AG09319 (cell line): ENCODE measurements at places on chromosomes 6 and 20.

- no peak for DNase-seq
Observed at GRCh38 chr6:28922821-28923317, 916 bp downstream of the TRIM27 start.

- no peak for DNase-seq
Observed at GRCh38 chr6:167244991-167245390, 46.1 kb upstream of the UNC93A start.

DNA sequence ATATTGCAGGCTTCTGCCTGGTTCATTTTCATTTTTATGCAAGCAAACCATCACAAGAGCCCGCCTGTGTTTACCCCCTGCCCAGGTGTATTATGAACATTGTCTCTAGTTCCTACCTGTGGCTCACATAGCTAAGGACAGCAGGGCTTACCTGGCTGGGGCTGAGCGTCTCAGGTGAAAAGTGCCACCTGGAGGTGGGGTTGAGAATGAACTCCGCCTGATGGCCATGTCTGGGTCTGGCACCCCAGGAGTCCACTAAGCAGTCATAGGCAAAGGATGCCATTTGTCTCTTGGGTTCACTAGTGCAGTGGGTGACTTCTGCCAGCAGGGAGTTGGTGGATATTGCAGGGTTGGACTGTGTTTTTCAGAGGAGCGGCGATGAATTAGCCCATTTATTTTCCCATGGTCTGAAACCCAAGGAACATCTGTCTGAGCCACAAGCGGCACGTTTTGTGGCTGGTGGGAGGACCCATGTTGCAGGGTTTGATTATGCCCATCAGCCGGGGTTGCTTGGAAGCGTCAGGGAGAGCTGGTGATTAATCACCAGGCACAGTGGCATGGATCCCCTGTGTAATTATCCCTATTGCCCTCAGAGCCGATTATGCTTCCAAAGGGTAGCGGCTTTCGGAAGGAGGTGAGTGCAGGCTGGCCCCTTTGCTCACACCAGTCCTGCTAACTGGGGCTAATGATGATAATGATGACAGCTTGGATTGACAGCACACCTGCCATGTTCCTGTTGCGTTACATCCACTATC, 92.1 kb downstream of the CDH26 start:
- DNase-seq: no peak

DNA sequence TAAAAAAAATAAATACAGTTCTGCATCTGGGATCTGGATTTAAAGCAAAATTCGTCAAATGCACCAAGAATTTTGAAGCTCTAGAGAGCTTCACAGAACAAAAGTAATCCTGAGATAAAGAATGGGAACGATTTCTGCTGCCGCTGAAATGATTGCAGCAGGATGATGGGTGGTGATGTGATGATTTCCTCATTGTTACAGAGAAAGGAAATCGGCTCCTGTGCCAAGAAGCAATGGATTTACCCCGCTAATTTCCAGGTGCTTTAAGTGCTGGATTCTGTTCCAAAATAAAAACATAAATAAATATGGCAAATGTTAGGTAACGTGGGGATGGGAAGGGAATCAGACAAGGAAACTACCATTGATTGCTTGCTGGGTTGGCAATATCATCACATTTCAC, 1067.9 kb upstream of the MAP3K7 start:
- DNase-seq: no peak

DNA sequence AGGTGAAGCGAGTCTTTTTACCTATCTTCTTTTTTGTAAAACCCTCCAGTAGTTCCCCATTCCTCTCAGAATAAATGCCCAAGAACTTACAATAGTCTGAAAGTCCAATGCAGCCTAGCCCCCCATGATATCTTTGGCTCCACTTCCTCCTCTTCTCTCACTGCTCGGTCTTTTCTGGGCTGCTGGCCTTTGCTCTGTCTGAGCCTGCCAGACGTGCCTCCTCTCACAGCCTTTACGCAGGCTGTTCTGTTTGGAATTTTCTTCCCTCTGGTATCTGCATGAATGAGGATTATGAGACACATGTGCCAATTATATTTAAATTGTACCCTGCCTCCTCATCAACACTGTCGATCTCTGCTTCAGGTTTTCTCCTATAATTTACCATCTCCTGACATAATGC, 174.1 kb downstream of the EYA4 start:
- no peak for DNase-seq

GRCh38 chr6:29829766-29830165, 2.1 kb downstream of the HLA-G start:
- DNase-seq: no peak

GRCh38 chr20:48605364-48606171, 222.2 kb downstream of the PREX1 start:
- DNase-seq: no peak

DNA sequence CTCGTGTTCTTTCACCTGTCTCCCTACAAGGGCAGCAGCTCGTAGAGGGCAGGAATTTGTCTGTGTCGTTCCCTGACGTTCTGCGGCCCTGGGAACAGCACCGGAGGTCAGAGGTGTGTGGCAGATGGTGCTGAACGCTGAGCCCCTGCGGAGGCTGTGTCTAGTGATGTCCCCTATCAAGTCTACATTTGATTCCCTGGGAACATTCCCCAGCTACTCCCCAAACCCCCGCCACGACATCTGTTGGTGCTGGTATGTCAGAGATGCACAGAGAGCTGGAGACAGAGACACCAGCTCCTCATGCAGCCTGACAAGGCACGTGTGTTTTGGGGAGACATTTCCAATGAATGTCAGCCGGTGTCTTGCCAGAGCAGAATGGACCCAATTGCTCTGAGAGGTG, 7.7 kb downstream of the PMEPA1 start:
- no peak for DNase-seq

DNA sequence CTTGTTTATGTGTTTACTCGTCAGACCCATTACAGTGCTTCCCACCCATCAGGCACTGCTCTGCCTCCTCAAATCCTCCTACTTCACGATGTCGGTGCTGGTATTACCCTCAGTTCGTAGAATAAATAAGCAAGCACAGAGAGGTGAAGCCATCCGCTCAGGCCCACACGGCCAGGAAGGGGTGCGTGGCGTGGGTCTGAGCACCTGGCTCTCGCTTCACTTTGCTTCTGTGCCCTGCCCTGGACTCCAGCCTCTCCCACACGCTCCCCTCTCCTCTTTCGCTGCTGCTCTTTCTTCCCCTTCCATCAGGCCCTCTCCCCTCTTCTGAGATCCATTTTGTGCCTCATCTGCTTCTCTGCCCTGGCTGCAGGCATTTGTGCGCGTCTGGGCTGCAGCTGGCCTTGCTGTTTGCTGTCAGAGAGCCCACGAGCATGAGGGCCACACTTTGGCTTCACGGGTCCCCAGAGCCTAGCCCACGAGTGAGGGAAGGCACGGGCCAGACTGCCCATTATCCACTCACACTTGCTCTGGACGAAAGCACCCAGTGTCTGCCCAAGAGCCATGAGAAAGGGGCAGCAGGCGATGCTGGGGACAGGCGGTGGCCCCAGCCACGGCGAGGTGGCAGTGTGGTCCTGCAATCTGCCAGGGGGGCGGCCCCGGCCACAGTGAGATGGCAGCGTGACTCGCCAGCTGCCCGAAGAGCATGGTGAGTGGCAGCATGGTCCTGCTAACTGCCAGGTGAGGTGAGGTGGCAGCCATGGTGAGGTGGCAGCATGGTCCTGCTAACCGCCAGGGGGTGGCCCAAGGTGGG, 96.2 kb upstream of the MPC1 start:
- no peak for DNase-seq

- no peak for DNase-seq
Observed at GRCh38 chr6:168826726-168827585, 386.0 kb downstream of the SMOC2 start.

GRCh38 chr6:119209452-119210205, 131.2 kb upstream of the FAM184A start:
- DNase-seq: no peak

- DNase-seq: peak; percentile 70
Observed at GRCh38 chr6:21987501-21987957, 309.3 kb downstream of the PRL start.

DNA sequence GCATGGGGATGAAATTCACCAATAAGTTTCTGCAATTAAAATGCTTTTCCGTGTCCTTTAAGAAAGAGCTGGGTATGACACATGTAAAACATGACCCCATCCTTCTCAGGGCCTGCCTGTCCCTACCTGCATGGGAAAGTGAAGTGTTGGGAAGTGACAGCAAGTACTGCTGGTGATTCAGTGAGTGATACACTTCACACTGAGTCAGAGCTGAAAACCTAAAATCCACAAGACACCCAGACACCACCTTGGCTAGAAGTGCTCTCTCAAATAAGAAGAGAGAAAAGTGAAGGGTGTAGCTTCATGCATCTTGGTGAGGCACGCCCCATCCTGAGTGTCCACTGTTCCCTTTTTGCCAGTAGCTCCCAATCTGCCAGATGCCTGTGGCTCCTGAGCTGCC, 3.3 kb downstream of the RAB22A start:
- no peak for DNase-seq

GRCh38 chr20:37895166-37895565, 7.8 kb upstream of the VSTM2L start:
- DNase-seq: no peak

- DNase-seq: no peak
Observed at GRCh38 chr6:8240301-8240700, 138.0 kb upstream of the EEF1E1 start.

- DNase-seq: no peak
Observed at GRCh38 chr6:136024711-136025110, 173.2 kb downstream of the PDE7B start.

- DNase-seq: no peak
Observed at GRCh38 chr6:123676793-123677192, 40.0 kb upstream of the TRDN start.

- DNase-seq: peak; percentile 27
Observed at GRCh38 chr6:40936818-40937251, 102.2 kb downstream of the UNC5CL start.

GRCh38 chr6:35044145-35044745, 96.9 kb downstream of the TCP11 start:
- DNase-seq: no peak

DNA sequence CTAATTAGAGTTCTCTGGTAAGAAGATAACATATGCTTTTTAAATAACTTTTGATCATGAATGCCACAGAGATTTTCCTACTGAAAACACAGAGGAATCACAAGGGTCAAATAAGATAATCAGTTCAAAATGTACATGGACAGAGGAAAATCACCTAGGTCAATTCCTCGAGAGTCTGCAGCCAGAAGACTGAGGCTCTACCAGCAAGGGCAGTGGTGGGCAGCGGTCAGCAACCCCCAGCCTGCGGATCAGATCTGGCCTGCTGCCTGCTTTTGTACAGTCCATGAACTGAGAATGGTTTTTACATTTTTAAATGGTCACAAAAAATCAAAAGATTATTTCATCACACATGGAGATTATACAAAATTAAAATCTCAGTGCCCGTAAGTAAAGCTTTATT, 79.0 kb downstream of the FYN start:
- no peak for DNase-seq

- no peak for DNase-seq
Observed at GRCh38 chr20:49171909-49172308, 16.2 kb downstream of the STAU1 start.

DNA sequence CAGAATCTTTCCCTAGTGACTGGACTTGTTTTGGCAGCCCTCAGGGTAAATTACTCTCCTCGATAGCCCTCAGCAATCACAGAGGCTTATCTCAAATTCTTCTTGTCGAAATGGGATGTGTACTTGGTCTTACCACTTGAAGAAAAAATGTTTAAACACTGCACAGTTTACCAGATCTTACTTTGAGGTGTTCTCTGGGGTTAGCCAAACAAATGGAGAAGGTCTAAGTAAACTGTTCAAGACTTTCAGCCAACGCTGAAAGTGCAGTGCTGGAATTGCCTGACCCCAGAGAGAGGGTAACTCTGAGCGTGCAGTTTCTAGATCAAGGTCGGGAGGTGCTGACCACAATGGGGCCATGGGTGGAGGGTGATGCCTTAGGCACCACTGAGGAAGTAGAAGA, 39.2 kb downstream of the MYLIP start:
- DNase-seq: no peak

GRCh38 chr20:47102629-47103028, 208.0 kb downstream of the EYA2 start:
- no peak for DNase-seq

- DNase-seq: no peak
Observed at GRCh38 chr20:38825901-38826625, 20.6 kb downstream of the PPP1R16B start.

- DNase-seq: no peak
Observed at GRCh38 chr20:17320456-17320855, 93.6 kb downstream of the PCSK2 start.

DNA sequence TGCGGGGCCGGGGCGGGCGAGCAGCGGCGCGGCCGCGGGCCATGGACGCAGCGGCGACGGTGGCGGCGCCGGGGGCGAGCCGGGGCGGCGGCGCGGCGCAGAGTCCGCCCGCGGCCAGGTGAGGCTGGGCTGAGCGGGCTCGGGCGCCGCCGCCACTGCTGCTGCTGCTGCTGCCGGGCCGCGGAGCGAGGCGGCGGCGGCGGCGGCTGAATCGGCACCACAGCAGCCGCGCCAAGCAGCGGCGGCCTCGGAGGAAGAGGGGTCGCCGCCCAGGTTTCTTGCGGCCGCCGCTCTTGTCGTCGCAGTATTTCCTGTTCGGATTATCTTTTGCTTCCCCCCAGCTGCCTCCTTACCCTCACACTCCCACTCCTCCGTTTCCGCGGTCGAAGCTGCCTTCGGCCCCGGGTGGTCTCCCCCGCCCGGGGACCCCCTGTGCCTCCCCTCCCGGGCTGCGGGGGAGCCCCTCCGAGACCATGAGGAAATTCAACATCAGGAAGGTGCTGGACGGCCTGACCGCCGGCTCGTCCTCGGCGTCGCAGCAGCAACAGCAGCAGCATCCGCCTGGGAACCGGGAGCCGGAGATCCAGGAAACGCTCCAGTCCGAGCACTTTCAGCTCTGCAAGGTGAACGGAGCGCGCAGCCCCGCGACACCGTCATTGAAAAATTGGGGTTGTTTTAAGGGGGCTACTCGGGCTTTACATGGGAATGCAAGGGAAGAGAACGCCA, at the start of gene STXBP5:
TSS of gene STXBP5 (plus strand) at position 358 of the 726 bp plus-strand sequence. CDS start at position 474, 116 bp downstream.
- DNase-seq: no peak

- DNase-seq: no peak
Observed at GRCh38 chr6:139406577-139407343, 32.3 kb upstream of the CITED2 start.

DNA sequence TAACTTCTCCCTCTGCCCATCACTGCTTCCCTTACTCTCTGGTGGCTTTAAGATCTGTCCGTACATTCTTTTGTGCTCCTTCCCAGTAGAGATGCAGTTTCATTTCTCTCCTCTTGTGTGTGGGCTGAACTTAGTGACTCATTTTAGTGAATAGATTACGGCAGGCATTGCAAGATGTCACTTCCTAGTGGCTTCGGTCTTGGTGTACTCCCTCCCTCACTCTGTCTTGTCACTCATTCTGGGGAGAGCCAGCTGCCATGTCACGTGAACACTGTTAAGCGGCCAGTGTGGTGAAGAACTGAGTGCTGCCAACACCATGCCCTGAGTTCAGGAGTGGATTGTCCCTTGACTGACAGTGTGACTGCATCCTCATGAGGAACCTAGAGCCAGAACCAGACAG, 115.9 kb downstream of the OTOR start:
- no peak for DNase-seq
